CD4-positive, alpha-beta T cell (primary cell): ENCODE measurements at places on chromosomes 1 and 21.
A peak's percentile ranks its signal among the peaks of the same experiment; 100 is the strongest.

DNA sequence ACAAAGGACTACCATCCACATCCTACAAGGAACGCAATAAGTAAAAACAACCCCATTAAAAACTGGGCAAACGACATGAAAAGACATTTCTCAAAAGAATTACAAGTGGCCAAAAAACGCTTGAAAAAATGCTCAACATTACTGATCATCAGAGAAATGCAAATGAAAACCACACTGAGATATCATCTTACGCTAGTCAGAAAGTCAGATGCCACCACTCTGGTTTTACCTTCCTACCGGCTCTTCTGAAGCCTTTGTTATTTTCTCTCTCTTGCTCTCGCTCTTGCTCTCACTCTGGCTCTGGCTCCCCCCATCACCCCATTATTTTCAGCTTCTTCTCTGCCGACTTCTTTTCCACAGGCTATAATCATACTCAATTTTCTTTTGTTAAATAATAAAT, 38.8 kb downstream of the VPS45 start:
- DNase-seq, result peak; percentile 4

DNA sequence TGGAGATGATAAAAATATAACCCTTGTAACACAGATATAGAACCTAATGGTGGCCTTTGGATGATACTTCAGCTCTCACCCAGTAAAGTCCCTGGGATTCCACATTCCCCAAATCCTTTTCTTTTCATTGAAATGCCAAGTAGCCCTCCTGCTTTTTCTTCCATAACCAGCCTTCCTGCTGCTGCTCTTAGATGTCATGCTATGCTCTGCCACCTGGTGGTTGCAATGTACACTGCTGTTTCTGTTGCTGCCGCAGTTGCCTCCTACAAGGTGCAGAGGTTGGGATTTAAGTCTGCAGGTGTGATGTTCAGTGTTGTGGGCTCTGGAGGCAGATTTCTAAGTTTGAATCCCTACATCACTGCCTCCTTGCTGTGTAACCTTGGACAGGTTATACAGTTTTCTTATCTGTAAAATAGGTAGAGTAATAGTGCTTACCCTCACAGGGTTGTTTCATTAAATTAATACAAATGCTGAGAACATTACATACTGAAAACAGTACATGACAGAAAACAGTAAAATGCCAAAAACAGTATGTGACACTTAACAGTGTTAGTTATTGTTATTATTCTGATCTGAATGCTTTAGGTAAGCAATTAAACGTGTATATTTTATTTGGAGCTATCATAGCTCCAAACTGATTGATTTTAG, 64.3 kb downstream of the CAMSAP2 start:
- peak; percentile 62 for DNase-seq

DNA sequence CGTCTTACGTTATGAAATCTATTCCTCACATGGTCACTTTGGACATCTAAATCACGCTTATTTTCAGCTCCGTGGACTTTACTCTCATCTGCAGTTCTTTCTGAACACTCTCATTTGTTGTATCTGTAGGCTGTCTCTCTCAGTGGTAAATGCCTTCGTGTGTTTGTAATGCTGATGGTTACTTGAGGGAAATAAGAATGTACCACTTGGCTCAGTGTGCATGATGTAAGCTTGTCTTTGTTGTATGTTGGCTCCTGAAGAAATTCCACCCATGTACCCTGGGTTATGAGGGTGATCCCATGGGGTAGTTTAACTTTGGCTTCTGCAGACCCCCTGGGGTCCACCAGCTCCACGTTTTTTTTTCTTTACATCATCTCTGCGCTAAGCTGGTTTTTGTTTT, 378.4 kb downstream of the SETD4 start:
- no peak for DNase-seq

- no peak for DNase-seq
Measured at GRCh38 chr1:84255582-84255981, 45.9 kb upstream of the SAMD13 start.

GRCh38 chr1:184406479-184406878, 19.6 kb downstream of the C1orf21 start:
- DNase-seq, result no peak

DNA sequence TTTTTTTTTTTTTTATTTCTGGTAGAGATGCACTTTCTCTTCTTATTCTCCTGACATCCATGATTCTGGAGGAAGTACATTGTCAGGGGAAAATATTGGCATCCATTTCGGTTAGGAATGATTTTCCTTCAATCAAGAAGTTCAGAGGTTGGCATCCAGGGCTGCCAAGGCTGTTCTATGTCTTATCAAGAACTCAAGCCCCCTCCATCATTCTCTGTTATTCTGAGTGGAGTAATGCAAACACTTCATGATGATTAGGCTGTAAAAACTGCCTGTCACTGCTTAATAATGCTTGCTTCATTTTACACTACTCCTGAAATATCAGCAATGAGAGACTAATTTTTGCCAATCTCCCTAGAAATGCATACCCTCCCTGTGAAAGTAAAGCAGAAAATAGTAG, 417.1 kb upstream of the NFIA start:
- no peak for DNase-seq

DNA sequence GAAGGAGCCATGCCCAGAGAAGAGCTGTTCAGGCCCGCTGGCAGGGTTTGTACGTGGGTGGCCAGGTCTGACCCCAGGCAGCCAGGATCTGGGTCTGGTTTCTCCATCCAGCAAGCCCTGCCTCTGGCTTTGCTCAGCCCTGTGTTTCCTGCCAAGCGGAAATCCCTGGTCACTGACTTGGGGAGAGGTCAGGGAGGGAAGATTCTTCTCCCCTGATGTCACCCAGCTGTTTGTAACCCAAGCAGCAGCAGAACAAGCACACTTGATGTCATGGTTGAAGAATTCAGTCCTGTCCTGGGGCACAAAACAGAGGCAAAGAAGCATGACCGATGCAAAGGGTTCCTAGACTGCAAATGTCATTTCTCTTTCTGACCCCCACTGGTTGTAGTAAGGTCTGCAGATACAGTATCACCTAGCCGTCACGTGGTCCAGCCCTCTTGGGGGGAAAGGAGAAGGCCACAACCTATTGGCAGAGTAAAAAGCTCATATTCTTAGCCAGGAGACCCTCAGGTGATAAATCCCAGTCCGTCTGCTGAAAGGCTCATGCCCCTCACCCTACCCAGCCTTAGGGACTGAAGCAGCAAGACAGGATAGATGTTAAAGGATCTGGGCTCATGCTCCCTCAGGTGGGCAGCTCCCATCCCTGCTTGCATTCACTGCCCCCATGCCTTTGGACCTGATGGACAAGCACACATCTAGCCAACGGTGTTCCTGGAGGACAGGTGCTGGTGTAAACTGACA, 120.9 kb downstream of the SYT2 start:
- DNase-seq, result no peak
